HepG2 (cell line): ENCODE measurements at places on chromosomes 7 and 10.

- H3K4me1 ChIP-seq = no peaks in the 10 kb centered on the region
- DNase-seq = no peak
- no peak overlapping the region for H3K27ac ChIP-seq
- peaks cover 2% of the 10 kb centered on the region for H3K27me3 ChIP-seq
- H3K4me3 ChIP-seq = no peak overlapping the region
- H3K36me3 ChIP-seq = no peaks in the 10 kb centered on the region
Measured at GRCh38 chr10:120598386-120598785, 141.4 kb downstream of the PLPP4 start.

- H3K36me3 ChIP-seq = no peaks in the 10 kb centered on the region
- no peak overlapping the region for H3K4me3 ChIP-seq
- no peak overlapping the region for H3K27ac ChIP-seq
- no peak for DNase-seq
- no peaks in the 10 kb centered on the region for H3K4me1 ChIP-seq
Measured at GRCh38 chr7:57437581-57437980, 12.4 kb upstream of the ZNF716 start.

DNA sequence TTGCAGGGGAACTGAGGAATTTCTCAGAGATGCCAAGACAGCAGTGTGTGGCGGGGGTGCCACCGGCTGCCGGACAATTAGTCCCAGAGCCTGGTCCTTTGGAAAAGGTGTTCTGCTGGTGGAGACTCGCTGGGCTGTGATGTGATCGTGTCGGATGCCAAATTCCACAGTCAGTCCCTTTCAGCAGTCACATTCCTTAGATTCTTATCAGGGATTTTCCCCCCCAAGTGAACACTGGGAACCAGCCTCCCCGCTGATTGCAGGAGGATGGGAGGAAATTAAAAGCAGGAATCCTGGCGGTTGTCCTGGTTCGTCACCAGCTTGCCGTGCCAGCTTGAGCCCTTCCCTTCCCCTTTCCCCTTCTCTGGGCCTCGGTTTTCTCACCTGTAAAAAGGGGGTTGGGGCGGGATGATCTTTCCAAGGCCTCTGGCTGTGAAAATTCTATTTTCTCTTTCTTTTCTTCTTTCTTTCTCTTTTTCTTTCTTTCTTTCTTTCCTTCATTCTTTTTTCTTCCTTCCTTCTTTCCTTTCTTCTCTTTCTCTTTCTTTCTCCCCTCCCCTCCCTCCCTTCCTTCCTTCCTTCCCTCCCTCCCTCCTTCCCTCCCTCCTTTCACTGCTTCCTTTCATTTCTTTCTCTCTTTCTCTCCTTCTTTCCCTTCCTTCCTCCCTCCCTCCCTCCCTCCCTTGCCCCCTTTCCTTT, 39.6 kb downstream of the COL26A1 start:
- H3K27me3 ChIP-seq = no peaks in the 10 kb centered on the region
- H3K27ac ChIP-seq = no peak overlapping the region
- H3K4me1 ChIP-seq = peaks cover 26% of the 10 kb centered on the region

- no peaks in the 10 kb centered on the region for H3K36me3 ChIP-seq
- no peak overlapping the region for H3K27ac ChIP-seq
- H3K27me3 ChIP-seq = no peaks in the 10 kb centered on the region
- H3K4me1 ChIP-seq = no peaks in the 10 kb centered on the region
- DNase-seq = no peak
Measured at GRCh38 chr10:77319557-77319956, 318.1 kb downstream of the KCNMA1 start.

DNA sequence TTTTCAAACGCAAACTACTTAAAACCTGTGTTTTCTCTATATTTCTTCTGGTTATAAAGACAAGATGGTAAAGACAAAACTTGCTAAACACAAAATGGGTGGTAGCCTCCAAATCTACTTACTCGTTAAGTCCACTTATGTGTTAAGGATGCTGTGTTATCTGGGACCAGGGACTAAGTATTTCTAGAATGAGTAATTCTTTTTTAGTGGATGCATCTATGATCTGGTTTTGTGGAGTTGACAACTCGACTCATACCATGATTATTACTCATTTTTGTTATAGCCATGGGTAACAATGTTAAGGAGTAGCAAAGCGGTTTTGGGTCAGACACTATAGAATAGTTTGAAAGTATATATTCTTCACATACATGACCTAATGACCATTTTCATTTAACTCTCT, 239.5 kb upstream of the FOXP2 start:
- no peaks in the 10 kb centered on the region for H3K36me3 ChIP-seq
- no peak for DNase-seq
- no peak overlapping the region for H3K4me3 ChIP-seq
- no peak overlapping the region for H3K27ac ChIP-seq

DNA sequence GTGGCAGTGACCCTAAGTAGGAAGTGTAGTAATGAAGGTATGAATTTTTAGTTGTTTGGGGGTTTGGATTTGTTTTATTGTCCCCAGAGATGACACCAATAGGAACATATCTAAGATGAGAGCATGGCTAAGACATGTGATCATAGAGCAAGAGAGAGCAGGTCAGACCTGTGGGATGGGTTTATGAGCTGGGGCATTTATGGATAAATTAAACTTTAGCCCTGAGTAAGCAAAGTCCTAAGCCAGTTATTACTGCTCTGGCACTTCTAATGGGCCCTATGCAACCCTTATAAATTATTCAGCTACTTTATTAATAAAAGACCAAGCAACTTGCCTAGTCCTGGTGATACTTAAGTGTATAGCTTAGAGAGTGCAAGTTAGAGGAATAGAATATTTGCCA, 85.1 kb downstream of the LRRC4 start:
- no peak for DNase-seq
- no peaks in the 10 kb centered on the region for H3K4me1 ChIP-seq
- no peak overlapping the region for H3K4me3 ChIP-seq
- H3K27me3 ChIP-seq = no peaks in the 10 kb centered on the region

GRCh38 chr10:62805231-62806099, 945 bp downstream of the ADO start:
- H3K27me3 ChIP-seq = no peaks in the 10 kb centered on the region
- peak overlapping the region; percentile 75 for H3K27ac ChIP-seq
- no peaks in the 10 kb centered on the region for H3K36me3 ChIP-seq
- peaks cover 34% of the 10 kb centered on the region for H3K4me1 ChIP-seq
- H3K4me3 ChIP-seq = peak overlapping the region; percentile 60
- DNase-seq = peak; percentile 43

GRCh38 chr7:22715969-22716368, 11.0 kb upstream of the IL6 start:
- no peaks in the 10 kb centered on the region for H3K4me1 ChIP-seq
- no peak for DNase-seq
- peaks cover 12% of the 10 kb centered on the region; the same call in 1 of the 3 replicates for H3K27me3 ChIP-seq
- H3K27ac ChIP-seq = no peak overlapping the region

- DNase-seq = no peak
- H3K27ac ChIP-seq = no peak overlapping the region
- H3K4me1 ChIP-seq = no peaks in the 10 kb centered on the region
- no peak overlapping the region for H3K4me3 ChIP-seq
- no peaks in the 10 kb centered on the region for H3K27me3 ChIP-seq
Measured at GRCh38 chr10:60488111-60488669, 98.5 kb upstream of the ANK3 start.

GRCh38 chr7:101081432-101081831, 3.8 kb upstream of the TRIM56 start:
- no peak for DNase-seq
- H3K4me1 ChIP-seq = peaks cover 41% of the 10 kb centered on the region
- no peaks in the 10 kb centered on the region for H3K36me3 ChIP-seq
- no peak overlapping the region for H3K27ac ChIP-seq

GRCh38 chr10:3471472-3471871, 298.9 kb upstream of the PITRM1 start:
- H3K27me3 ChIP-seq = peaks cover 37% of the 10 kb centered on the region; the same call in 1 of the 3 replicates
- no peaks in the 10 kb centered on the region for H3K36me3 ChIP-seq
- no peak overlapping the region for H3K27ac ChIP-seq
- H3K4me3 ChIP-seq = no peak overlapping the region

DNA sequence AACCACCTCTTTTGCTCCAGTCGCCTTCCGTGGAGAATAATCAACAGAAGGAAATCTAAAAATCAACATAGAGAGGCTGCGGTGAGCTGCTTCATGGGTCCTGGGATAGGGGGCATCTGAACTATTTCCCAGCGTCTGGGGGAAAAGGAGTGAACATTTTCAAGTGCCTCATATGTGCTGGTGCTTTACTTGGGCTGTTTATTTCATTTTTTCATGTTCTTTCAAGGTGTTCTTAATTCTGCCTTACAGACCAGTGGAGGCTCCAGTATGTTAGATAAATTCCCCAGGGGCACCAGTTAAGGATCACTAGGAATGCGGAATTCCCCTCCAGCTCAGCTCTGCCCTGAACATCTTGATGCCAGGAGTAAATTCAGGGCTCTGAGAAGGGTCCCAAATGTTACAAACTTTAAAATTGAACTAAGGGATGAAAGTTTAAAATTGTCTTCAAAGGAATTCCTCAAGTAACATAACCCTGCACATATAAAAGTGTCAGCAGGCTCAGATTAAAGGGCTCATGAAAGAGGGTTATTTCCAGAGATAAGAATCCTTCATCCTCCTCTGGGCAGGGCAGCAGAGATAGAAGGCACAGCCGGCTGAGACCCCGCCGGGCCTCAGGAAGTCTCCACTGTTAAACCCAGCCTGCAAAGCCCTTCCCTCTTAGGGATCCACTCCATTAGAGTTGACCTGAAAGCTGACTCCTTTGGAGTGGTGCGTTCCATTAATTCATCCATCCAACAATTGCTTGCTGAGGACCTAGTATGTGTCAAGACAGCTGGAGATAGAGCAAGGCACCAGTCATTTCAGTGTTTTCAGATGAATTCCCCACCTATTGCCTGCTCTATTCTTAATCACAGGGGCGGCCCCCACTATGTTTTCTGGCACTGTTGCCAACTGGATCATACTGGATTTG, 345.8 kb downstream of the KCNMA1 start:
- H3K36me3 ChIP-seq = no peaks in the 10 kb centered on the region
- H3K27me3 ChIP-seq = peaks cover 2% of the 10 kb centered on the region
- H3K4me3 ChIP-seq = no peak overlapping the region
- H3K27ac ChIP-seq = no peak overlapping the region

DNA sequence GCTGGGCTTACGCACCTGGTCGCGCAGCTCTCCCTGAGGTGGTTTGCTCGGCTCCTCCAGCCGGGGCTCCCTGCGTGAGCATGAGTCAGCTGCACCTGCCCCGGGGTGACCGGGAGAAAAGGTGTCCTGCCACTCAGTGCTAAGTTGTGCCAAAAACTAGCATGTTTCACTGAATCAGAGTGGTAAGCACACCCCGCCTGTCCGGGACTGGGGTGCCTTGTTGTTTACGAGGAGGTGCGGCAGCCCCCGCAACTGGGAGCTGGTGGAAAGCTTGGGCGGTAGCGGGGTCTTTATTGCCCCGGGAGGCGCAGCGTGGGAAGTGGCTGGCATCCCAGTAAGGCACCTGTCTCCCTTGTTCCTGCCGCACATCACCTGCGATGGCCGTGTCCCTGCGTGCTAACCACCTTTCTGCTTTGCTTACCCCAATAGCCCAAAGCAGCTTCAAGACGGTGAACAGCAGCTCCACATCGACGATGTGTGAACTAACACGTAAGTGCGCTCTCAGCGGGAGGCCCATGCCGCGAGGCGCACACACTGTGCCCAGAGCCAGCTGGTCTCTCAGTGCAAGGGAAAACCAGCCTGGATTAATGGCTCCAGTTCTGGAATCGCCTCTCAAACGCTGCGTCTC, 506.6 kb upstream of the FOXK1 start:
- H3K27me3 ChIP-seq = no peaks in the 10 kb centered on the region
- no peaks in the 10 kb centered on the region for H3K36me3 ChIP-seq
- H3K27ac ChIP-seq = no peak overlapping the region
- no peak for DNase-seq

DNA sequence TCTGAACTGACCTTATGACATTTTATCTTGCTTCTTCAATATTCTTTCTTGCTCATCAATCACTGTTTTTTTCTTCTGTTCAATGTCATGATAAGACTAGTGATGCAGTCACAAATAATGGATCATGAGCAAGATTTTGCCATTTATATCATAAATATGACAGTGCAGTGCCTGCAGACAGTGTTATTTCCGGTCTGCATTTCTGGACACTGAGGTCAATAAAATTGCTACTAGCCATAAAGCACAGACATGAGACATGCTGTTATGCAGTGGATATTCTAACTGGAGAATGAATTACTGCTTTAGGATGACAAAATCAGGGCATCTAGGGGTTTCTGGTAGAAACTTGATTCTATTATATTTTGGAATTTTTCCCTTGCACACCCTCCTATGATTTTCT, 1509.7 kb upstream of the LRRTM3 start:
- no peaks in the 10 kb centered on the region for H3K4me1 ChIP-seq
- no peak overlapping the region for H3K4me3 ChIP-seq
- H3K27me3 ChIP-seq = no peaks in the 10 kb centered on the region
- H3K36me3 ChIP-seq = no peaks in the 10 kb centered on the region
- DNase-seq = no peak
- no peak overlapping the region for H3K27ac ChIP-seq

DNA sequence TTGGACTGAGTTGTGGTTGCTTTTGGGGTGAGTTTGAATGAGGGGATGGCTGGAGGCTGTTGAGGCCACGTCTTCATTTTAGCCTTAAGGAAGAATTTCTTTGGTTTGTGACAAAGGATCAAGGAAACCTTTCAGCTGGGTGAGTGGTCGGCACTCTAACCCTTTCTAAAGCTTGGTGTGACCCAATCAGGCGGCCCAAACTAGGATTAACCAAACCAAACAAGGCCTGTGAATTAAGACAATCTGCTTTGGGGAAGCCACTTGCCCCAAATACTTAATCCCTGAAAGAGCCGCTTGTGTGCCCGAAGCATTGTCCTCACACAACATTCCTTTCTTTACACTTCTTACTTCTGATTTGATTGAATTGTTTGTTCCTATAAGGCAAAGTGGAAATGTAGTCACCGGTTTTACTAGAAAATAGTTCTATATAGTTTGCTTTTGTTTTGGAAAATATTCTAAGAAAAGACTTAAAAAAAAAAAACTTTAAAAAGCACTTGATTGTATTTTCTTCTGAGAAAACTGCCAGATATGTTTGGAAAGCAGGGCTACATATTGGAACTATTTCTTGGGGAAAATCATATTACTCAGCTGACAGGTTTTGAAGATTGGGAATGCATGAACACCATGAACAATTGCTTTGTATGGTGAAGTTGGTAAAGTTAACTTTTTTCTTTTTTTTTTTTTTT, 272.4 kb upstream of the BMPER start:
- H3K4me3 ChIP-seq = no peak overlapping the region
- no peaks in the 10 kb centered on the region for H3K27me3 ChIP-seq
- no peak for DNase-seq
- no peaks in the 10 kb centered on the region for H3K36me3 ChIP-seq

- H3K36me3 ChIP-seq = no peaks in the 10 kb centered on the region
- H3K27me3 ChIP-seq = no peaks in the 10 kb centered on the region
- H3K4me3 ChIP-seq = no peak overlapping the region
- no peak overlapping the region for H3K27ac ChIP-seq
- no peaks in the 10 kb centered on the region for H3K4me1 ChIP-seq
Measured at GRCh38 chr7:17447728-17448478, 149.5 kb downstream of the AHR start.
